Non-pigmented ciliary epithelial cell (primary cell): ENCODE measurements at places on chromosomes 1 and 21.

DNA sequence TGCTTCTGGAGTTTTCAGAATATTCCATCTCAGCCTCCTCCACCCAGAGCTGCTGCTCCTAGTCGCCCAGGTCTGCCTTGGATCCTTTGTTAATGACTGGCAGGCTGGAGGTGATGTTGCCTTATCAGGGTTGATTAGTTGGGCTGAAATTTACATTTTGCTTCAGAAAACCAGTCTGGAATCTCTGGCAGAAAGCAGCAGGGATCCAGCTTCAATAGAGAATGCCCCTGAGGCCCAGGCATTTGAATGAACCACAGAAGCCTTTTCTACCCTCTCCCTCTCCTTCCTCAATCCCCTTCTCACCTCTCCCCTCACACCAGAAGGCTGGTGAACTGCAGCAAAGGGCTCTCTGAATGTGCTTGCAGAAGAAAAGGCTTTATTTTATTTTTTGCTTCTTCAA, 83.2 kb downstream of the PLXNA2 start:
- no peak for DNase-seq

GRCh38 chr1:47937586-47938254, 59.5 kb downstream of the TRABD2B start:
- no peak for DNase-seq

- DNase-seq, result no peak
Measured at GRCh38 chr1:65456481-65456880, 36.0 kb downstream of the LEPR start.

- no peak for DNase-seq
Measured at GRCh38 chr1:63703701-63704107, 70.1 kb upstream of the ROR1 start.

DNA sequence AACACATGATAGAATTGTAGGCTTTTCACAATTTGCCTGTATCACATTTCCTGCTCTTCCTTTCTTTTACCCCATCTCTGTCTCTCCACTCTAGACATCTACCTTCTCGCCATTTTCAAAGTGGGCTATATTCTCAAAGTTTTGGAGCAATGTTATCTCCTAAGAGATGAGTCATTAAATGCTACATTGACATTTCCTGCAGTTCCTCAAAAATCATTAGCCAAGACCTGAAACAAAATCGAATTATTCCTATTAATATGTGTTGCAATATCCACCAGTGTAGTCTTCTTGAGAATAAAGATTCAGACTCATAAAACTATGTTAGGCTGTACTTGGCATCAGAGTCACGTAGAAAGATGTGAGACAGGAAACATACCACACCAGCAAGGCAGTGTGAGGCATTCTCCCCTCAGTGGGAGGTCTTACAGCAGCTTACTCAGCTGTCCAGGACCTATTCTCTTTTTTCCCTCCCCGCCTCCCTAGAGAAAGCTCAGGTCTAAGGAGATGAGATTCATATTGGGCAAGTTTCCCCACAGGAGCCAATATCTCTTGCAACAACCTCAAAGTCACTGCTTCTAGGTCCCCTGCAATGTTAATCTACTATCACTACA, 38.8 kb downstream of the FRRS1 start:
- DNase-seq, result peak; percentile 78

DNA sequence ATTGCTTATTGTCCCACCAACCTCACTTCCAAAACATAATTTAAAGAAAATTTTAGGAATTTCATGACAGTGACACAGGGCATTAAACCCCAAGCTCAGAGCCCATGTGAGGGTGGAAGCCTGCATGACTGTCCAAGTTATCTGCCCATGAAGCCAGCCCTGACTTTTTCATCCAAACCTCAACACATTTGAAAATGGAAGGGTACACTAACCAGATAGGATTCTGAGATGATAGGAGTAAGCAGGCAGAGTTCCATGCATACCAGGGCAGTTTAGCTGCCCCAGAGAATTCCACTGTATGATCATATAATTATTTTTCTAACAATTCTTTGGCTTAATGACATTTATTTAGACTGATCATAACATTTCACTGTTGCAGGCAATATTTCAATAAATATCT, 986.0 kb downstream of the TTLL7 start:
- DNase-seq, result no peak

GRCh38 chr1:43340559-43340958, 2.9 kb downstream of the MPL start:
- no peak for DNase-seq

- no peak for DNase-seq
Measured at GRCh38 chr21:37710546-37711285, 205.5 kb downstream of the KCNJ6 start.

- no peak for DNase-seq
Measured at GRCh38 chr1:28239004-28239403, 3.1 kb downstream of the ATP5IF1 start.

- DNase-seq, result no peak
Measured at GRCh38 chr21:15249285-15249993, 184.6 kb upstream of the NRIP1 start.

DNA sequence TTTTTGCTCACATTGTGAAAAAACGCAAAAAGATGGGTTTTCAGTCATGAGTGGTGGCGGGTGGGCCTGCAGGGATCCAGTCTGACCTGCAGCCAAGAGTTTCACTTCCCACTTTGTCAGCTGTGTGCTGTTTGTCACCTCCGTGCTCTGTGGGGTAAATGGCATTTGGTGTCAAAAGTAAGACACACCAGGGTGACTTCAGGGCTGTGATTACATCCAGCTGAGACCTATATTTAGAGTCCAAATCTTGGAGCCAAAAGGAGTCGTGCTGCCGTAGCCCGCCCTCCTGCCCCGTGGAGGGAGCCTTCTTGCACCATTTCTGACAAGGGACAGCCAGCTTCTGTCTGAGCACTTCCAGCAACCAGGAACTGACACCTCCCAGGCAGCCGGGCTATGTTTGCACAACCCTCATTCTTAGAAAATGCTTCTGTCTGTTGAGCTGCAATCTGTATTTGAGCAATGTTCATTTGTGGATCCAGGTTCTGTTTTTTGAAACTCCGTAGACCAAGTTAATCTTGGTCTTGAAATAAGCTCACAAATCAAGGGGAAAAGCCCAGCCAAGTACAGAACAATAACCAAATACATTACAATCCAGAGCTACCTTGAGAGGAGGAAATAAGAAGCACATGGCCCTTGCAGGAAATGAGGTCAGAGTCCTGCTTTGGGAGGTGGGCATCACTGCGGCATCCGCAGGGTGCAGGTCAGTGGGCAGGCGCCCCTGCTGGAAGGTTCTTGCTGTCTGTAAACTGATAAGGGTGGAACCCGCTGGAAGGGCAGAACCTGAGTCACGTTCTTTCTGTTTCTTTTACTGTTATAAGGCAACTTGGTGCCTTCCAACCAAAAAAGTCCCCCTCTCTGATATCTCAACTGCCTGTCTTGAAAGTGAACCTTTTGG, 14.4 kb downstream of the ABCG1 start:
- no peak for DNase-seq

GRCh38 chr1:192869308-192869940, 60.6 kb downstream of the RGS2 start:
- no peak for DNase-seq

GRCh38 chr1:54569339-54569738, 21.3 kb downstream of the ACOT11 start:
- no peak for DNase-seq

DNA sequence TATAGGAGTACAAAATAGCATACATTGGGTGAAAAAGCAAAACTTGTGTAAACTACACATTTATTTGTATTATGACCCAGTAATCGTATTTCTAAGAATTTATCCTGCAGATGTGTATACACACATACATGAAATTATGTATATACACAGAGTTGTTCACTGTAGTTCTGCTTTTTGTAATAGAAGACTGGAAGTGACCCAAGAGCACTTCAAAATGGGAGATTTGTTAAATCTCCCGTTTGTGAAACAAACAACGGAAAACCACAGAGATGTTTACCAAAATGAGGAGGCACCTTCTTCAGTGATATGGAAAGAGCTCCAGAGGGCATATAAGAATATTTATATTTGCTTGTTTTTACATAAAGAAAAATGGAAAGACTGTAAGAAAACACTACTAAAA, 18.0 kb upstream of the MNDA start:
- DNase-seq, result no peak

- no peak for DNase-seq
Measured at GRCh38 chr1:30275926-30276764, 447.2 kb downstream of the MATN1 start.

GRCh38 chr1:17199267-17200044, 5.5 kb upstream of the PADI1 start:
- no peak for DNase-seq

DNA sequence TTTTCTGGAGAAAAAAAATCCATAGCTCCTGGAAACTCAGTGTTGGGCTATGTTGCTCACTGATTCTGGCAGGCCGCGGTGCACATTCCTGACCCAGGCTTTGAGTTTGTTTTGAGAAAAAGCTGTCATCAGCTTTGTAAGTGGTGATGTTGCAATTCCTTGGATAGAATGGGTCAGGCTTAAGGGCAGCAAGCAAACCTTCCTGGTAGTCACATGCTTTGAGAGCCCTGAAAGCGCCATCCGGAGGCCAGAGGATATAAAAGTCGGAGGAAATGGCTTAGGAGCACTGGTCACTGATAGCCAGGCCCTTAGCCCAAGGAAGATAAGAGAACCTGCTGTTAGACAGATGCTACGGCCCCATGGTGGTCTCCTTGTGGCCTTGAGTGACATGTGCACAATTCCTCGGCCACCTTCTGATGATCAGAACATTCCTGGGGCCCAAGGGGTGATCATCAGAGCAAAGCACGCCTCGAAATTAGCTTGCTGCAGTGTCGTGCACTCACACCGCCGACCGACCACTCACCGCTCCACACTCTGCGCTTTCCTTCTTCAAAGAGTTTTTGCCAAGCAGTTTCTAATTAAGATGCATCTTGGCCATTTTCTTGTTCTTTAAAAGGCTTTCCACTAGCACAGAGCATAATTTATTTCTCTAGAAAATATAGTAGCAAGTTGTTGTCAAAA, 78.6 kb downstream of the MAN1C1 start:
- peak; percentile 93 for DNase-seq

DNA sequence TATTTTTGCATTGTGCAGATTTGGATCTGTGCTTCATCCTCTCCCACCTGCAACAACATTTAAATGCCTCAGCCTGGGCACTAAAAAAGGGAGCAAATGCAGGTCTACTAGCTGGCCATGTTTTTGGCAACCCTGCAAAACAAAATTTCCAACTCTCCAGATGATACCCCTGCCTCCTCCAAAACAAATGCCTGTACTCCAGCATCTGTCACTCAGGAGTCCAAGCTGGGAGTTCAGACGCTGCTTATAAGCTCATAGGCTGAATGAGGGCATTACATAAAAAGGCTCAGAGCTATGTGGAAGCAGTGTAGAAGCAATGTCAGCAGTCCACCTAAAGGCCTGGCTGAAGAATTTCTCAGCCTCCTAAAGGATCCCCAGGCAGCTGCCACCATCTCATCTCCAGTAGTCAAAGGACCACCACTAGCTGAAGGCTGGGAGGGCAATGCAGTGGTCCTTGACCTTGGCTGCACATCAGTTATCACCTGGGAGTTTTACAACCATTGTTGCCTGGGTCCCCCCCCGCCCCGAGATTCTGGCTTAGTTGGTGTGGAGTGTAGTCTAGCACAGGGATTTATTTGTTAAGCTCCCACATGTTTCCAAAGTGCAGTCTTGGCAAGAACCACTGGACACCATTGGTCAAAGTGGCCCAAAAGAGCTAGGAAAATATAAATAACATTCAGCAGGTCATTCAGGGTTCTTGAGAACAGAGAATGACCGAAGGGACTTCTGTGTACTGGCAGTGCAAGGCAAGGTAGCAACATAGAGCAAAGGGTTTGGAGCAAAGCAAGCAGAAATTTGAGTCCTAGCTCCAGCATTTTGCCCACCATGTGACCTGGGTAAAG, 57.2 kb downstream of the ITPKB start:
- DNase-seq, result no peak

- DNase-seq, result no peak
Measured at GRCh38 chr1:27152829-27153548, 1.9 kb downstream of the SLC9A1 start.

DNA sequence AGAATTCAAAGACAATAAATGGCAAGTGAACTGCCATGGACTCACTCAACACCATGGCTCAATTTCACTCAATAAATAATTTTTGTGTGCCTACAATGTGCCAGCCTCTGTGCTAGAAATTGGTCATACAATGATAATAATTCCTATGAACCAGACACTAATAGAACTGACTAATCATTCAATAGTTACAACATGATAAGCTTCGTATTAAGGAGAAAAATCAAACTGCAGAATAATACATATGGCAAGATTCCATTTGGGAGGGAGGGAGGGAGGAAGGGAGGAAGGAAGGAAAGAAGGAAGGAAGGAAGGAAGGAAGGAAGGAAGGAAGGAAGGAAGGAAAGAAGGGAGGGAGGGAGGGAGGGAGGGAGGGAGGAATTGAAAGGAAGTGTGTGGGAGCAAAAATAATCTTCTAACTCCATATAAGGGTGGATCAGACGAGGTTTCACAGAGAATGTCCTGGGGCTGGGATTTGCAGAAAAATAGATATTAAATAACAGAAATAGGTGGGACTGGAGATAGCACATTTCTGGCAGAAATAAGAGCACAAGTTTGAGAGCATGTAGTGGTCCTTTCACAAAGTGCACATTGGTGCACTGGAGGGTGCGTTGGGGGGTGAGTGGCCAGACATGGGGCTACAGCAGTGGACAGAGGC, 52.9 kb downstream of the JAK1 start:
- DNase-seq, result no peak

DNA sequence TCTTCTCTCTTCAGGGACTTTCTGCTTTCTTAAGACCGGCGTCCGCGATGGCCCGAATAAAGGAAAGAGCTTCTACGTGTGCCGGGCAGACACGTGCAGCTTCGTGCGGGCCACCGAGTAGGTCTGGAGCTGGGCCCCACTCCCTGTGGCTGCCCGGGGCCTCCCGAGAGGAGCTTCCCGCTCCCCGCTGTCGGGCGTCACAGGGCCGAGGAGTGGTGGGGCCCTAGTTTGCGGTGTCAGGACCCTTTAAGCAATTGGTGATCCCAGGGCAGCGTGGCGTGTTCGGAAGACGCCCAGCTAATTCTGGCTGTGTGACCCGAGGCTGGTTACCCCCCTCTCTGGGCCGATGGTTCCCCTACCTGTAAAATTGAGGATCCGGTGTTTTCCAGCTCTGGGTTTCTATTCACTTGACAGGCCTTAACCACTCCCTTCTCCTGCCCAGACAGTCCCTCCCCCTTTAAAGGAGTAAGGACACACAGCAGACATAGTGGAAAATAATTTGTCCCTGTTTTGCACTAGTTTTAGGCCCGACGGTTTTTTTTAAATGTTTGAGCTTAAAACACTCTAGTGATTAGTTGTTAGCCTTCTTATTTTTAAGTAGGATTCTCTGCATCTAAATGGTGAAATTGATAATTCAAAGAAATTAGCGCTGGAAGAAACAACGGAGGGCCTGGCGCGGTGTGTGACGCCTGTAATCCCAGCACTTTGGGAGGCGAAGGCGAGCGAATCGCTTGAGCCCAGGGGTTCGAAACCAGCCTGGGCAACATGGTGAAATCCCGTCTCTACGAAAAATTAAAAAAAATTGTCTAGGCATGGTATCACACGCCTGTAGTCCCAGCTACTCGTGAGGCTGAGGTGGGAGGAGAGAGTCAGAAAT, 553 bp downstream of the TTF2 start:
- DNase-seq, result no peak

DNA sequence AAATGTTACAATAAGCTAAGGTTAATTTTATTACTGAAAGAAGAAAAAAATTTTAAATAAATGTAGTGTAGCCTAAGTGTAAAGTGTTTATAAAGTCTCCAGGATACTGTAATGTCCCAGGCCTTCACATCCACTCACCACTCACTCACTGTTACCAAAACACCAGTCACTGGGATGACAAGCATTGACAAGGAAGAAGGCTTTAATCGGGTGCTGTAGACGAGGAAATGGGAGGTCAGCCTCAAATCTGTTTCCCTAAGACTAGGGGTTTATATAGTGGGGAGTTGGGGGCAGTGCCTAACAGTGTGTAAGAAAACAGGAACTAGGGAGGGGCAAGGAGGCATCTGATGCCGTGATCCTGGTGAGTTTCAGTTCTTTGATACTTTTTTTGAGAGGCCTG, 69.4 kb downstream of the CHRM3 start:
- no peak for DNase-seq
